ENCODE measurements at places on chromosomes 4 and X.
A peak's percentile ranks its signal among the peaks of the same experiment; 100 is the strongest.

DNA sequence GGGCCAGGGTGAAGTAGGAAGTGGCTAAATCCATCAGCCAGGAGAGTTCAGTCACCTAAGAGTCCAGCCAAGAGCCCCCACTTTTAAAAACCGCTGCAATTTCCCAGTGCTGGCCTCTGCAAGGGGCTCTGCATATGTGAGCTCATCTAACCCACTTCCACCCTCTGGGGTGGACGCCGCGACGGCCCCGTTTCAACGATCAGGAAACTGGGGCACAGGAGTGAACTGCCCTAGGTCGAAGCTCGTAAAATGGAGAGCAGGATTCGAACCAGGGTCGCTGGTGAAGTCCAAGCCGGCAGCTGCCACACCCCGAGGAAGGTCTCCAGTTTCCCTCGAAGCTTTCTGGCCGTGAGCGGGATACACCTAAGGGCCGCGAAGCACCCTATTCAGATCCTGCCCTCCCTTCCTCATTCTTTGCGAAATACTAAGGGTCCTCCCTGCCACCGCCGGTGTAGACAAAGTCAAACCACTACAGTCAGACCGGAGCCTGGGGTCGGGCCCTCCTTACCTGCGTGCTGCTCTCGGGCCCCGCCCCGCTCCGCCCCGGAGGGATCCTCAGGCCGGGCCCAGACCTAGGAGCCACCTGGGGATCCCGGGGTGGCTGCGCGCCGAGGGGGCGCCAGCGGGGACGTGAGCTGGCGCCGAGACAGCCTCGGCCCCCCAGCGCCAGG, 446 bp downstream of the EVC2 start:
- DNase-seq, result peak; percentile 18

- DNase-seq, result no peak
Observed at GRCh38 chr4:184433258-184433892, 41.0 kb downstream of the IRF2 start.

GRCh38 chr4:173367285-173367684, 3.5 kb upstream of the SAP30 start:
- DNase-seq, result no peak

- peak; percentile 1 for DNase-seq
Observed at GRCh38 chrX:66756717-66757116, 117.8 kb upstream of the EDA2R start.

- no peak for DNase-seq
Observed at GRCh38 chr4:48781968-48782367, 1.9 kb upstream of the FRYL start.

DNA sequence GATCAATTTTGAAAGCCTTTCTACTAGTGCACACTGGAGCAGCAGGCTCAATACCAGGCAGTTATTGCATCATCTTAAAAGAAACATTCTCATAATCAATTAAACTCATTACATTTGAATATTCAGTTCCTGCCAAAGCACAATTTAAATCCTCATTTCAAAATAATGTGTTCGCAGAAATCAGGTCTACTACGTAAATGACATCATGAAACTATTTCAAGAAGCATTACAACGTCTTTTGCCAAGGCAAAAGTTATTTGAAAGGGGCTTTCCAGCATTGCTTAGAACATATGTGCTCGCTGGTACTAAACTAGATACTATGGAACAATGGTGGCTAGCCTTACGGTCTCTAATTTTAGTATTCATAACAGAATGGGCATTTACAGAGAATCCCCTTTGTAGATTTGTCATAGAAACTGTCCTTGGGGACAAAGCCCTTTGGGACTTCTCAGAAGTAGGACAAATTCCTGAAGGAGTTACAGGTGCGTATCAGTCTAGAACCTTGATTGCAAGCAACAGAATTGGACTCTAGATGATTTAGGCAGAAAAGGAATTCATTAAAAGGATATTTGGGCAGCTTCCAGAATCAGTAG, 27.6 kb upstream of the HUWE1 start:
- DNase-seq, result no peak

- DNase-seq, result no peak
Observed at GRCh38 chrX:148314876-148315275, 185.5 kb upstream of the AFF2 start.

- DNase-seq, result no peak
Observed at GRCh38 chr4:80172203-80172602, 25.1 kb upstream of the PRDM8 start.

GRCh38 chr4:160537681-160538080, 1434.8 kb downstream of the RAPGEF2 start:
- no peak for DNase-seq

DNA sequence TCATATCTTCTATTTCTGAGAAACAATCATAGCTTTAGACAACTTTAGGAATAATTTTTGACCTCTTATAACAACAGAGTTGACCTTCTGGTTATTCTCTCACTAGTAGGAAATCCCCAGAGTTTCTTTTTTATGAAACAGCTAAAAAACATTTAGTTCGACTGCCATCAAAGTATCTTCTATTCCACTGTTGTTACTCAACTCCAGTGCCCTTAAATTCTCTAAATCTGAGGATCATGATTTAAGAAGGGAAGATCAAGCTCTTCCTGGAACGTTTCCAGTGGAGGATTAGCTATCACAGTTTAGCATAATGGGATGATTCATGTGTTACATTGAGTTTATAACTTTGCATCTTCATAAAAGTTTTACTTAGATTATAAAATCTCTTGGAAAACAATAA, 134.9 kb upstream of the VEGFC start:
- no peak for DNase-seq

- no peak for DNase-seq
Observed at GRCh38 chr4:148812101-148812500, 369.9 kb upstream of the NR3C2 start.

DNA sequence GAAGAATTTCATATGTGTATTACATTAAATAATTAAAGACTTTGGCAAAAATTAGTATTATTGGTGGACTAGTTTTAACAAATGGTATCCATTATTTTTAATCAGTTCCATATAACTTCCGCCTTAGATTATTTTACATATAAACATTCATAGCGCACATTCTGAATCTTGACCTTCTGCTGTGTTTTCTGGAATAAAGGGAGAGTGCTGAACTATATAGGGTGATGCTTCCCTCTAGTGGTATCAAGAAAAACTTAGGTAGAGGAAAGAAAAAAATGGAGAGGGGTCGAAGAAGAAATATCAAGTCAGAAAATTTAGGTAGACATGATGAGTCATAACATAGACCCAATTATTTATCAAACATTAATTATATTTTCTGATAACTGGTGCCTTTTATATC, 155.6 kb upstream of the PACRGL start:
- DNase-seq, result peak; percentile 52

- peak; percentile 94 for DNase-seq
Observed at GRCh38 chr4:69239557-69240168, 25.1 kb upstream of the UGT2B11 start.

- peak; percentile 89 for DNase-seq
Observed at GRCh38 chrX:119757979-119758730, at the start of gene SOWAHD. Gene SOWAHD (plus strand): TSS chrX:119758588. CDS start chrX:119758668, 80 bp downstream.

GRCh38 chr4:39469429-39470077, 10.7 kb downstream of the LIAS start:
- DNase-seq, result peak; percentile 70

DNA sequence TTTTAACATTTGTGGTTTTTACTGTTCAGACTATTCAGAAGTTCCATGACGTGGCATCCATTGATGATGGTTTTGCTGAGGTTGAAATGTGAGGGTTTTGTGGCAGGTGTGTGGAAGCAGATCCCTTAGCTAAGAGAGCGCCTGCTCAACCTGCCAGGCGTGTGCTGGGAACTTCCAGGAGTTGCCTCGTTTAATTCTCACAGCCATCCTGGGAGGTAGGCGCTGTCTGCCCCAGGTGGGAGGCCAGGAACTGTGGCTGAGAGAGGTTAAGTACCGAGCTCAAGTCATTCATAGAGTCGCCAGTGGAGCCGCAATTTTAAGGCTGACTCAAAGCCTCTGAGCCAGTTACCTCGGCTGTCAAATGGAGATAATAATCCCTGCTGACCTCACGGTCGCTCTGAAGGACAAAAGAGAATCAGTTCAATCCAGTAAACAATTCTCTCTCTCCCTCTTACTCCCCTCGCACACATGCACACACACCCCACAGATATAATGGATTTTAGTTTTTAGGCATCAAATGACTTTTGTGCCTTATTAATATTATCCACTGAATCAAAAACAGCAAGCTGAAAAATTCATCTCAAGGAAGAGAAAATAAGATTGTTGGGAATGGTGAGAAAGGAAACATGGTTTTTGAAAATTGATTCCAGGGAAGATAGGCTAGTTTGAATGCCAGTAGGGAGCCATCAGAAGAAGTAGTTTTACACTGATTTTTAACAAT, 171.3 kb downstream of the PTTG2 start:
- peak; percentile 44 for DNase-seq

DNA sequence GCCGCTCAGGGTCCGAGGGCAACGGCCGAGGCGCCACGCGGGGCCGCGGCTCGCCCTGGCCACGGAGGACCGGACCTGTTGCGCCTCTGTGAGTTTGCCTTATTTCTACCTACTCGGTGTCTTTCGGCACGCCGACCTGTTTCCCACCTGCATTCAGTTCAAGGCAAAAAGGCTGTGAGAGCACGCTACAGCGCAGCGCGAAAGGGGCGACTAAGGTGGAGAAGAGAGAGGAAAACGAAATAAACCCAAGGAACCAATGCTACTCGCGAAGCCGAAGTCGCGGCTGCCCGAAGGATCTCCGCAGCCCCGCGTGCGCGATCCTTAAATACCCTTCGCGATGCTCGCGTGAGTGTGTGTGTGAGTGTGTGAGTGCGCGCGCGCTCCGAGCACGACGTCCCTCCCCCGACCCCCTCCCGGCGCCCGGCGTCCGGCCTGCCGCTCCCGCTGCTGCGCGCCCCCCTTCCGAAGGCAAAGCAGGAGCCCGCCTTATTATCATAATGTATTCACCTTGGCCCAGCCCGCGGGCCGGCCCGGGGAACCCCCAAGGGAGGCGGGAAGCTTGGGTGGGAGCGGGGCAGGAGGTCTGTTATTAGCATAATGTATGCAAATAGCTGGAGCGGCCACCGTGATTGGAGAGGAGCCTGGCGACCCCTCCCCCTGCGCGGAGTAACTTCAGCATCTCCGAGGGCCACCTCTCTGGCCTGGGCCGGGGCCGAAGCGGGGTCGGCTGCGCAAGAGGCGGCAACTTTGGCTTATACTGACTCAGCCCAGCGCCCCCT, at the start of gene COL25A1:
Gene COL25A1 (minus strand): TSS at position 298 of the 779 bp plus-strand sequence.
- DNase-seq, result peak; percentile 61

- peak; percentile 57 for DNase-seq
Observed at GRCh38 chr4:92012899-92013867, 290.6 kb upstream of the GRID2 start.

- DNase-seq, result no peak
Observed at GRCh38 chrX:57282568-57282967, 3.9 kb upstream of the FAAH2 start.

GRCh38 chr4:1008840-1009541, 2.4 kb upstream of the FGFRL1 start:
- no peak for DNase-seq

DNA sequence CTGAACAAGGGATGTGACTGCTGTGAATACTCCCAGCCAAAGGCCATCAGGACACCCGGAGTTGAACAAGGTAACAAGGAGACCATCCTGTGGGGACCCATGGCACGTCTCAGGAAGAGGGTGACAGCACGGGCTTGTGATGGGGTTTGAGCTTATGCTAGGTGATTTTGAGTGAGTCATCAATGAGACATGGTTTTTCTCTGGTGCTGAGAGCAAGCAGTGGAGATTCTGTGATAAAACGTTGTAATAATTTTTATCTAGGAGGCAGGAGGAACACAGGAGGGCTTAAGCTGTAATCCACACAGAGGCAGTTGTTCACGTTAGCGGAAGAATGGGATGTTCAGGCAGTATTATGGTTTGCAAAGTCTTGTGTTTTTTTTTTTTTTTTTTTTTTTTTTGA, 36.0 kb downstream of the TRIML1 start:
- DNase-seq, result no peak

DNA sequence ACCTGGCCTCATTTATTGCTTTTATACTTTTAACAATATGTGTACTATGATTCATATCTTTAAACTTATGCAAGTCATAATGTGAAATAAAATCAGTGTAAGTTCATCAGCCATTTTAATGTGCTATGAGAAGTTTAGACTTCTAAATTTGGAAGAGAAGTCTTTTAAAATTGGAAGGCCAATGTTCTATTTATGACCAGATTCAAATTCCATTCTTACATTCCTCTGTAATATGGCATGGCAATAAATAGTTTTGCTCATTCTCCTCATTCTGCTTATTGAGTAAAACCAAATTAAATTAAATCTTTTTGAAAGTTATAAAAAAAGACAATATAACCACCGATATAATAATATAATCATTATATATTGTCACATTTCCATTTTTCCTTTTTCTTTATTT, 126.2 kb downstream of the SORBS2 start:
- no peak for DNase-seq

DNA sequence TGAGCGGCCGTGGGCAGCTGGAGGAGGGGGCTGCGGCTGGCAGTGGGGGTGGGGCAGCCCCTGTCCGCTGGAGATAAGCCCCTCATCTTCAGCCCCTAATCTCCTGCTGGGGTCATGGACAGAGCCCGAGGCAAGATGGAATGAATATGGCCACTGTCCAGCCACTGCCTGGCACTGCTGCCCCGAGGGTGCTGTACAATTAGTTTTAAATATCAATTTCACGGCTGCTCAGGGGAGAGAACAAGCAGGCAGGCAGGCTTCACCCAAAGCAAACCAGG, 64.1 kb upstream of the NKX1-1 start:
- DNase-seq, result no peak

- no peak for DNase-seq
Observed at GRCh38 chr4:110597582-110597981, 25.3 kb downstream of the PITX2 start.

GRCh38 chr4:6239968-6240367, 29.7 kb upstream of the WFS1 start:
- DNase-seq, result no peak

GRCh38 chr4:27428661-27429060, 568.0 kb downstream of the STIM2 start:
- DNase-seq, result no peak

DNA sequence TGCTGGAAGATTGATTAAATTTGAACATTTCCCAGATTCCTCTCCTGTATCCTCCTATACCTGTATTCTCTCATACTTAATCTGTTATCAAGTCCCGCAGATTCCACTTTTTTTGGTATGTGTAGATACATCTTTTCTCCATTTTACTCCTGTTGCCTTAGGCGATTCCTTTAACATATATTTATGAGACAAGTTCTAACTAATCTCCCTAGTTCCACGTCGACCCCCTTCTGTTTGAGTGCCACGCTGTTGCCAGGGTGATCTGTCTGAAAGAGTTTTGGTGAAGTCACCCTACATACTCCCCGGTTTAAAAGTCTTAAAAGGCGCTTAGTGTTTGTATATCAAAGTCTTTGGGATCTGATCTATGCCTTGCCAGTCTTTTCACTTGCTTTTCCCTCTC, 2.4 kb downstream of the HNRNPH2 start:
- no peak for DNase-seq

DNA sequence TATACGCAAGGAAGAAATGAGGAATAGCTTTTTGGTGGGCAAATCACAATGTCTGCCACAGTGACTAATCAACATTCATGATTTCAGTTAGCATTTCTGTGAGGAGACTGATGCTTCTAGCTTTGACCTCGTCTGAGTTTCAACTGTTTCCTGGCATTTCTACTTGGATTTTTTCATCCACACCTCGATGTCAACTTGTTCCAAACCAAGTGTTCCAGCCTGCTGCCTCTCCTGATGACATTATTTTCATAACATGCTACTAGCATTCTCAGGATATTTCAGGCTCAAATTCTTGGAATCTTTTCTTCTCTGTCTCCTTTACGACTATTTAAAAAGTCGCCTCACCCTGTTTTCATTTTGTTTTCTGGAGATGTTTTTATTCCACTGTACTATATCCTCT, 90.3 kb upstream of the TEX13D start:
- no peak for DNase-seq

Data from small intestine (tissue), 16 donors.